Bronchus fibroblast of lung (primary cell): ENCODE measurements at places on chromosomes 2 and 18. TPM values are rescaled to one million over a fixed set of nuclear protein-coding genes. Genes with fewer than 3 reads are reported as not detected.

Gene MARCHF4
- total RNA-seq: 0.67 and 1.2 TPM in 2 replicates

Gene IL36A
- not detected in 2 replicates for total RNA-seq

Gene DUSP19
- total RNA-seq: 1.2 and 1.5 TPM in 2 replicates

Gene ARHGAP15
- not detected in 2 replicates for total RNA-seq

Gene FAM124B
- not detected in 2 replicates for total RNA-seq

Gene TMEM169
- total RNA-seq: 0.45 and 1.0 TPM in 2 replicates

Gene GKN2
- total RNA-seq: not detected in 2 replicates

Gene ACTG2
- total RNA-seq: 16.5 and 24.8 TPM in 2 replicates

Gene SP3
- 75.0 and 77.7 TPM in 2 replicates for total RNA-seq

Gene CCDC85A
- 0.15 and 0.34 TPM in 2 replicates for total RNA-seq

Gene RGPD4
- total RNA-seq: not detected in 2 replicates
